IPS DF 19.7 (cell line): ENCODE measurements at places on chromosomes 11 and 22.

DNA sequence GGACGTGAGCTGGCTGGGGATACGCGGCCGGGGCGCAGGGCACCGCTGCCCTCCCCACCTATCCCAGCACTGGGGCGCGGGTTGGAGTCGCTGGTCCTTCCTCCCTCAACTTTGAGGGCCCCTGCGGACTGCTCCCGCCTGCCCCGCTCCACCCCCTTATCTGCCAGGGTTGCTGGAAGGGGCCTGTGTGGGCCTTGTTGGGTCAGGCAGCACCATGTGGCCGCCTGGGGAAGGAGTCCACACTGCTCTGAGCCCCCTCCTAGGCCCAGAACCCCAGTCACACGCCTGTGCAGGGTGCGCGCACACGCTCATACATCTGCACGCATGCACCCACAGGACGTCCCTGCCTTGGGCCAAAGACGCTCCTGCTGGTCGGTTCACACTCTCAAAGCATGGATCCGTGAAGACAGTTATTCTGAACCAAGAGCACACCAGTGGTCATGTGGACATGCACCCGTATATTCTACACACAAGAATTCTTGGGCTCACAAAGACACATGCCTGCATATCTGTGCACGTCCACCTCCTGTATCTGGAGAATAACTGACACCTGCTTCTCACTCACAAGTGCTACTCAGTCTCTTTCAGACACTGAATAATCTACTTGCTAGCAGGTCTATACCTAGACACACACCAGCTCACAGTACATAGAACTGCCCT, 710 bp downstream of the TUB start:
- no peak for DNase-seq

- DNase-seq = no peak
Observed at GRCh38 chr11:6894097-6894496, 1.8 kb upstream of the OR2D2 start.

- no peak for DNase-seq
Observed at GRCh38 chr11:57439786-57440185, 12.9 kb upstream of the SLC43A3 start.

DNA sequence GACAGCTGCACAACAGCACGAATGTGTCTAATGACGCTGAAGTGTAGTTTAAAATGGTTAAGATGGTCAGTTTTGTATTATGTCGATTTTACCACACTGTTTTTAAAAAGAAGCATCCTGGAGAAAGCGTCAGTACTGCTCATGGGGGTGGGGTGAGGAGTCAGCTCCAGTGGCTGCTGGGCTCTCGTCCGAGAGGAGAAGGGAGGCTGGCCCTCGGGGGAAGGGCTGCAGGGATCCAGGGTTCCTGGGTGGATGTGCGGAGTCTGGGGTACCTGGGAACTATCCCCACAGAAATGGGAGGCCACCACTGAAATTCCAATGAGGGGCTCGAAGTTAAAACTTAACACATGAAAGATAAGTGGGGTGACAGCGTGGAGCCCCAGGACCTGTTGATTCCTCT, 11.9 kb downstream of the C11orf21 start:
- no peak for DNase-seq

GRCh38 chr11:8382436-8383053, 118.9 kb upstream of the LMO1 start:
- DNase-seq = no peak

- DNase-seq = no peak
Observed at GRCh38 chr11:79076526-79077115, 364.2 kb downstream of the TENM4 start.

DNA sequence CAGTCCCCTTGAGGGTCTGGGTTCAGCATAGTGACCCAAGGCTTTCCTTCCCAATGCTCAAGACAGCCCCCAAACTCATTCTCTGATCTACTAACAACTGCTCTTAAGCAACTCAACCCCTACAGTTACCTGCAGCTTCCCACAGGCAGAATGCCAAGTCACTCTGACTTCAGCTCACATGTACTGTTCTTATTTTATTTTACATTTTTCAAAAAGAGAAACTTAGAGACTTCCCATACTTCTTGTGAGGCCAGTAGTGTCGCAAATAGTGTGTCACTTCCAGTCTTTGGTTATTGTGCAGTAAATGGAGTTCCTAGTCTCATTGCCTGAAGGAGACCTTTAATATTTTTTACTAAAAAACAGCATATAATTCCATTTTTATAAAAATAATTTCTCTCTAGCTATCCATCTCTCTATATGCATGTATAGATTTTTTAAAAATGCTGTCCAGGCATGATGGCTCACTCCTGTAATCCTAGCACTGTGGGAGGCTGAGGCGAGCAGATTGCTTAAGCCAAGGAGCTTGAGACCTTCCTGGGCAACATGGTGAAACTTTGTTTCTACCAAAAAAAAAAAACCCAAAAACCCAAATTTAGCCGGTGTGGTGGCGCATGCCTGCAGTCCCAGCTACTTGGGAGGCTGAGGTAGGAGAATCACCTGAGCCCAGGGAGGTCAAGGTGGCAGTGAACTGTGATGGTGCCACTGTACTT, 41.8 kb downstream of the ENTHD1 start:
- DNase-seq = no peak

DNA sequence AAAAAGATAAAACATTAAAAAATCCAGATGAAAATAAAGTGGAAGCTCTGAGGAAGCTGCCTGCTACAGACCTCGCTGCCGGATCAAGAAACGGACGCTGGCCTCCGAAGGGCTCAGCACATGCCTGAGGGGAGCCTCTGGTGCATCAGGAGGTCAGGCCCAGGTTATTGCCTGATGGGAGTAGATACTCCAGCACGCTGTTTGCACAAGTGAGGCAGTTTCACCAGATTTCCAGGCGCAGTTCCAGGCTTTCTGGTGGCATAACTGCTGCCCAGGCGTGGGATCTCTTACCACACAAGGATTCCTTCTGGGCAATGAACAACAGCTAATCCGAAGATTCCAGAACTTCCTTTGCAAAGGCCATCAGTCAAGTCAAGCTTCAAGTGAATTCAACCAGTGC, 154.2 kb downstream of the MPPED1 start:
- no peak for DNase-seq

- DNase-seq = no peak
Observed at GRCh38 chr11:87401653-87402052, 363.9 kb downstream of the TMEM135 start.

DNA sequence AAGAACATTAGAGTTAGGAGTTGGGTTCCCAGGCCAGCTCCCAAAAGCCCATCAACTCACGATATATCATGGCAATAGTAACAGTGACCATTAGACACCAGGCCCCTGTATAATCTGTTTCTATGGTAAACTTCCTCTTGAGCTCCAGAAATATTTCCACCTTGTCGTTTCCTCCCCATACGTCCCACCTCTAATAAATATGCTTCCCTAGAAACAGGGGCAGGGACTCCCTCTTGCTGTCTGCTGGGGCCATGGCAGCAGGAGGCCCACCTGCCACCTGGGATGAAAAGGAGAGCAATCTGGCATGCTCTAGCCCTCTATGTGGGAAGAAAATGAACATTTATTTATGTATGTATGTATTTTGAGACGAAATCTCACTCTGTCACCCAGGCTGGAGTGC, 32.2 kb upstream of the AMOTL1 start:
- DNase-seq = no peak
